ENCODE measurements at places on chromosomes 12 and 14. TPM values are rescaled to one million over a fixed set of nuclear protein-coding genes. Genes with fewer than 3 reads are reported as not detected.

DNA sequence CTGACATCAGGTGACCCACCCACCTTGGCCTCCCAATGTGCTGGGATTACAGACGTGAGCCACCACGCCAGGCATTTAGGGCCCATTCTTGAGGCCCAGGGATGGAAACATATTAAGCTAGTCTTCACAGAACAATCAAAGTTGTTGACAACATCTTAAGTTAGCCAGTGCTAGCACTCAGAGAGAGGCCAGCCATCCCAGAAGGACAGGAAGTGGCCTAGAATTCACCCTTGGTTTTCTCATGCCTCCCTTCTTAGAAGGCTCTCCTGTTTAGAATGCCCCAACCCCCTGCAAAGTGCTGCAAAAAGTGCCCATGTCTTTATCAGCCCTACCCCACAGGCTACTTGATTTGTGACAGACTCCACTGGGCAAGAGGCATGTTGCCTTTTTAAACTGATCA lies 12.1 kb upstream of the OR6J1 start:
- no peak for DNase-seq

GRCh38 chr14:20413744-20414082 lies 412 bp upstream of the TEP1 start:
- DNase-seq = no peak

GRCh38 chr12:121620333-121620891 lies 5.9 kb upstream of the ORAI1 start:
- no peak for DNase-seq

Gene CBLN3
- total RNA-seq = 4.8 TPM

GRCh38 chr12:93684716-93685115 lies 7.5 kb downstream of the CRADD start:
- DNase-seq = no peak

Gene RFX4
- not detected for total RNA-seq

- no peak for DNase-seq
These were observed 119.2 kb downstream of the NAV3 start for GRCh38 chr12:77949943-77950342.

Gene DIO2
- total RNA-seq = 0.58 TPM

Gene INSM2
- total RNA-seq = not detected

- DNase-seq = no peak
These were observed 26.0 kb upstream of the TESC start for GRCh38 chr12:117125272-117125613.

Gene DNAJC22
- total RNA-seq = 14.4 TPM

DNA sequence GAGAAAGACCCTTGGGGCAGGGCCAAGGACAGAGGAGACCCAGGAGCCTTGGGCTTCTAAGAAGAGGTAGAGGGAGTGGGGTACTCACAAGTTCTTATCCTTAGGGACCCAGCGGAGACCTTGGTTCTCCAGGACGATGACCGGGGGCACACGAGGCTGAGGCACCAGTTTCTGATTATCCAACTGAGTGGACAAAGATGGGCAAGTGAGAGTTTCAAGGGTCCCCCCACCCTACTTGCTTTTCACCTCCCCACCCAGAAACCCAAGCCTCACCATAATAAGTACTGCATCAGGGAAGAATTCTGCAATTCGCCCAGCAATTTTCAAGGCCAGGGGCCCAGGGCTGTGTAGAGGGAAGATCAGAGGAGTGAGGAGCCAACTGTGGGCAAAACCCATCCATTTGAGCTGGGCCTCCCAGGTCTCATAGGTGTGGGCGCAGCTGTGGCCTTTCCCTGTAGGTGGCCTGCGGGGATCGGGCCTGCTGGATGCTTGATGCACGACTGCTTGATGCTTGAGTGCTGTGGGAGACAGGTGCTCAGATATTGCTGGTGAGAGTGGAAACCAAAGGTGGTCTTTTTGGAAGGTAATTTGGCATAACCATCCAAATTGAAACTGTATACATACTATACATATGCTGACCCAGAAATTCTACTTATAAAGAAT lies 2.0 kb downstream of the EMC9 start:
- DNase-seq = no peak

Gene FOXM1
- total RNA-seq = 24.9 TPM

DNA sequence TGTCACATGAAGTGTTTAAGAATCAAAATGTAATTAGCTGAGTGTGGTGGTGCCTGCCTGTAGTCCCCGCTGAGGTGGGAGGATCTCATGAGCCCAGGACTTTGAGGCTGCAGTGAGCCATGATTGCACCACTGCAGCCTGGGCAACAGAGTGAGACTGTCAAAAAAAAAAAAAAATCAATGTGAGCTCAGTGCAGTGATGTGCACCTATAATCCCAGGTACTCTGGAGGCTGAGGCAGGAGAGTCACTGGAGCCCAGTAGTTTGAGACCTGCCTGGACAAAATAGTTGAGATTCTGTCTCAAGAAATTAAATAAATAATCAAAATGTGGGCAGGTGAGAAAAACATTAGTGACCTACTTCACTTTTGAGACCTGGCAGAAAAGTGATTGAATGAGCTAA lies 140.0 kb downstream of the MON2 start:
- DNase-seq = no peak

DNA sequence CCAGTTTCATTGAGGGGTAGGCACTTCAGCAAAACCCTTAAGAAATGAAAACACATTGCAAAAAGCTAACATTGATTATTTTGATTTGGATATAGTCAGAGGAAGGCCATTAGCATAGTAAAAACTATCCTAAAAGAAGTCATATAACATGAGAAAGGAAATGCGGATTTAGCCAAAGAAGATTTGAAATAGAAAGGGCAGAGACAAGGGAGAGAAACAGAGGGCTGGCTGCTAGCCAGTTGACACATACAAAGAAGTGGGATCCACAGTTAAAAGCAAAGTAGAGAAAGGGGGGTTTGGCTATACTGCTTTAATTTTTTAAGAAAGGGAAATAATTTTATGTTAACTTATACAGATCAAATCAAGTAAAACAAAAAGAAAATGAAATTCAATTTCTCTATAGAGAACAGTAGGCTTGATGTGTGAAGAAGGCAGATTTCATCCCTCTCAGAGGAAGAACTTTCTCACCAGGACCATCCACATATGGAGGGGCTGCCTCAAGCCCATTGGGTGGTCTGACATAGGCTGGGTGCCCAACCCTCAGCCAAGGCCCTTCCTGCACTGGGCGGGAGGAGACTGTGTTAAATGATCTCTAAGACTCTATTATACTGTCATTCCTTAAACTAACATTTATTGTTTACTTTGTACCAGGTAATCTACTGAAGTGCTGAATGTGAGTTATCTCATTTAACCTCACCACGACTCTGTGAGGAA lies 420.3 kb downstream of the CCDC91 start:
- DNase-seq = no peak
